ENCODE measurements at places on chromosomes 4 and X.

DNA sequence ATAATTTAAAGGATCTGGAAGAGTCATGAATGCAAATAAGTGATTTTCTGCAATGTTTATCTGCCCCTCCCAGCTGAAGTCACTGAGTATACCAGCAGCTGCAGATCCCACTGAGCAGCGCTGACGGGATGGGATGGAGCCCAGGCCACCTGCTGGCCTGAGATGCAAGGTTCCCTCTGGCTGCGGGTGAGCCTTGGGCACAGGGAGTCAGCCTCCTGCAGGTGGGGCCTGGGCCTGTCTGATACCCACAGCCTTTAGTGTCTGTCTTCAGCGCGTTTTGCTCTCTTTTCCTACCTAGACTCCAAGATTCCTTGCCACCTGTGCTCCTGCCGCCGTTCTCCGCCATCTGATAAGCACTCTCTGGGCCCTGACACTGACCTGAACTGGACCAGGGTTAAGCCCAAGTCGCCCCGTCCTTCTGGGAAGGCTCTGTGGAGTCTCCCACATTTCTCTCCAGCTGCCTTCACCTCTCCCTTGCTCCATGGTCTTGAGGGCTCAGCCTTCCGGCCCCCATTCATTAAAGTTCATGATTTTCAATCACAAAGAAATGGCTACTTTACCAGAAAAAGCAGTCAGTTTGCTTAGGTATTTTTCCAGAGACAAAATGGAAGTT lies 223.1 kb upstream of the FAT1 start:
- DNase-seq: no peak

GRCh38 chr4:186831574-186831973 lies 107.9 kb upstream of the FAT1 start:
- no peak for DNase-seq

GRCh38 chr4:140233791-140234696 lies 80.1 kb upstream of the MAML3 start:
- no peak for DNase-seq

GRCh38 chrX:5080791-5081190 lies 1147.9 kb downstream of the NLGN4X start:
- DNase-seq: no peak

DNA sequence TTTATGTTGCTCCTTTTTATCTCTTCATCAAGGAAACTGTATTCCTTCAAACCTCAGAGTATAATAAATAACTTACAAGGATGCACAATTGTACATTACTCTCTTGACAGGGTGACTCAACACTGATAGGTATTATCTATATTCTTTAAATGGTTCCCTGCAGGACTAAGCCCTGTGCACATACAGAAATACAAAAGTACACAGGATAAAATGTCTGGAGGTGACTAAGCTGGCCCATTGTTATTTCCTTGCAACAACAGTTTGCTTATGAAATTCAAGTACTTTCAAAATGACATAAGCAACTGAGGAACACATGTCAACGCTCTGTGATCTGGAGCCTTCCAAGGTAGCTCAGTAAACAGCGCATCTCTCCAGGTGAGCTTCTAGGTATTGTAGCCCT lies 83.8 kb upstream of the RPL34 start:
- DNase-seq: no peak

DNA sequence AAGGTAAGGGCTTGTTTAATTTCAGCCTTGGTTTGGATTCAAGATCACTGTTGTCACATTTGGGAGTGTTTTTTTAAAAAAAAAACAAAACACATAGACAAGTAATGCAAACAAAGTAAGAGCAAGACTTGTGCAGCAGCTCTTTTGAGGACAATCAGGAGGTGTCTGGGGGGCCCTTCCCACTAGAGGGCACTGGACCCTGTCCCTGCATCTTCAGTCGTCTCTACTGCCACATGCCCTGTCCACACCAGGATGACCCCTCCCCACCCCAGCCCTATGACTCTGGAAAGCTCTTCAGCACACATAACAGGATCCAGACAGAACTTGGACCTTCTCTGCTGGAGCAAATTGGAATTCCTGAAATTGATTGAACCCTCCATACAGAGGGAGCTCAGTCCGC lies 71.0 kb downstream of the USP46 start:
- peak; percentile 27 for DNase-seq

DNA sequence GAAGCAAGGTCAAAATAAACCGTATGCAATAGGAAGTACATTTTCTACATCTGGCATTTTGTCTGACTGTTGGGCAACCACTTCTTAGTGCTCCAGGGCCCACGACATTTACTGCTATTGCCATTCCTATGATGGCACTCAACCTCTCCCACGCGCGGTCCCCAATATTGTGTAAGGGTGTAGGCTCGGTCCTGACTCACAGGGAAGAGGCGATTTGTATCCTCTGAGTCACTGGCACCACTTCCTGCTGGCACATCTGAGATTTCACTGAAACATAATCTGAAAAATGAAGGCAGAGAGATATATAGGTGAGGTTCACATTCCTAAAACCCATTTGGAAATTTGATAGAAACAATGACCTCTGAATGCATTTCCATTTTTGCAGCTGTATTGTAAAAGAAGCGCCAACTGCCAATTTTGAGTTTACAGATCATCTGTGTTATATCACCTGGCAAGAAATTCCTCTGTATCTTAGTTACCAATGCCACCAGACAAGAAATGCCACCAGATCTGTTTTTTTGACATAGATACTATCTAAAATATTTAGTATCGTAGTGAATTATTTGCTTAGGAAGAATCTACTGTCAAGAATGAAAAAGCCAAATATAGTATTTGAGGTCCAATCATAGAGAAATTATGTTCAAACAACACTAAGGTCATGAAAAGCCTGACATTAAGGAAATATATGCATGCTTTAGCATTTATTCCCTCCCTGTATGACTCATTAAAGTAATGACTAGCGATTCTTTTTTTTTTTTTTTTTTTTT lies 9.8 kb downstream of the EREG start:
- no peak for DNase-seq

- DNase-seq: peak; percentile 53
Measured at GRCh38 chrX:39905538-39905891, 192.2 kb downstream of the BCOR start.

- DNase-seq: no peak
Measured at GRCh38 chr4:95272036-95272435, 276.7 kb downstream of the UNC5C start.

DNA sequence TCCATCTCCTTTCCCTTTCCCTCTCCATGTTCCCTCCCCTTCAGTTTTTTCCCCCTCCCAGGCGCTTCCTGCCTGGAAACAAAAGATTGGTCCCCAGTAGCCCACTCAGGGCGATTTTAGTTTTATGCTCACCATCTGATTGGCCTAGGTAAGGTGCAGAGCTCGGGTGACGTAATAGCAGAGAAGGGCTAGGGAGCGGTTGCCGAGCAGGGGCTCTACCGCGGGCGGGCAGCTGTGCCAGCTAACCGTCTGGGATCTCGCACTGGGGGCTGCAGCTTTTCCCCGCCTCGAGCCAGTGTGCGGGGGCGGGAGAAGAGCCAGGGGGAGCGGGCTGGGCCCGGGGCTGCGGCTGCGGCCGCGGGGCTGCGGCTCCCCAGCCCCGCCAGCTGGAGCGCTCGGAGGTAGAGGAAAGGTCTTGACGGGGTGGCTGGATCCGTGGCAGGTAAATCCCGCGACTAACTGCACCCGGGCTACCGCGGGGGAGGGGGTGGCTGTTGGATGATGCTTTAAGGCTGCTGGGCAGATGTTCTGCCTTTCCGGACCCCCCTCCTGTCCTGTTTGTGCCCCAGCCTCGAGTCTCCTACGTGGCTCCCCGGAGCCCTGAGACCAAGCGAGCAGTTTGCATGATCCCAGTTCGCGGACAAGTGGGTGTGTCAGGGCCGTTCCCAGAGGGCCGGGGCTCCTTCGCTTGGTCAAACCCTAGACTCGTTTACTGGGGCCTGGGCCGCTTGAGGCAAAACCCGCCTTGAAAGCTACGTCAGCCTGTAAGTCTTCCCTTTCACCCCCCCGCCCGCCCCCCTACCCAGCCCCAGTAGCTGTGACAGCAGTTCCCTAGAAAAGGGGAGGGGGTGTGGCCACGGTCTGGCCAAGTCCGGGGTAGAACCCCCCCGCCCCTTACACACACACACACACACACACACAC lies at the start of gene PAK3:
PAK3 (plus strand) TSS at position 218 of the 922 bp plus-strand sequence. CDS start 26,913 bp downstream, outside the sequence.
- peak; percentile 58 for DNase-seq

DNA sequence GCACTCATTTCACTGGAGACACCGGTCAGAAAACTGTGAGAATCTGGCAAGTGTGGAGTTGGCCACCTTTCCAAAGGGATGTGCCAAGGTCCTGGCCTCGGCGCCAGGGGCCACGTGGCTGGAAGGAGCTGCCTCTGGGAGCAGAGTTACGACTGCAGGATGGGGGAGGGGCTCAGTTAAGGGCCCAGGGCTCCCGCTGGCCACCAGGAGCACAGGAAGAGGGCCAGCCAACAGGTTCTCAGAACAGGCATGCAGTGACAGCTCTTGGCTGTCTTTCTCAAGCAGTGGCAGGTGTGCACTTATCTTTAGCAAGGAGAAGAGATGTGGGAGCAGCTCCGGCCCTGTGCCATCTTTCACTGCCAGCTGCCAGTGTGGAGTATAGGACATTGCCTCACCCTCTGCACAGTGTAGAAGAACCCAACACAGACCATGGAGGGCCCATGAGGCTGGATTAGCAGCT lies 115.9 kb upstream of the RBPJ start:
- no peak for DNase-seq

DNA sequence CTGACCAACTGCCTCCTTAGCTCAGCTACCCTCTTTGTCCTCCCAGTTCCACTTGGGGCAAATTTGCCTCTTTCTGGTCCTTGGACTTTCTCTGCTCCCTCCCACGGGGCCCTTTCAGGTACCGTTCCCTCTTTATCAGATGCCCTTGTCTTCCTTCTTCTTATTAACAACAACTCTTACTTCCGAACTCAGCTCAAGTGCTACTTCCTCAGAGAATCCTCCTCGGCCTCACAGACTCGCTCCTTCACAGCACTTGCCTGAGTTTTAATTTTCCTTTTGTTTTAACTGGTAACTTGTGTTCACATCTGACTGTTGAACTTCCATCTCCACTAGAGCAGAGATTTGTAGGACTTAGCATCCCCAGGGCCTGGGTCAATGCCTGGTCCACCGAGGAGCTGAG lies 85.7 kb downstream of the CLNK start:
- no peak for DNase-seq

DNA sequence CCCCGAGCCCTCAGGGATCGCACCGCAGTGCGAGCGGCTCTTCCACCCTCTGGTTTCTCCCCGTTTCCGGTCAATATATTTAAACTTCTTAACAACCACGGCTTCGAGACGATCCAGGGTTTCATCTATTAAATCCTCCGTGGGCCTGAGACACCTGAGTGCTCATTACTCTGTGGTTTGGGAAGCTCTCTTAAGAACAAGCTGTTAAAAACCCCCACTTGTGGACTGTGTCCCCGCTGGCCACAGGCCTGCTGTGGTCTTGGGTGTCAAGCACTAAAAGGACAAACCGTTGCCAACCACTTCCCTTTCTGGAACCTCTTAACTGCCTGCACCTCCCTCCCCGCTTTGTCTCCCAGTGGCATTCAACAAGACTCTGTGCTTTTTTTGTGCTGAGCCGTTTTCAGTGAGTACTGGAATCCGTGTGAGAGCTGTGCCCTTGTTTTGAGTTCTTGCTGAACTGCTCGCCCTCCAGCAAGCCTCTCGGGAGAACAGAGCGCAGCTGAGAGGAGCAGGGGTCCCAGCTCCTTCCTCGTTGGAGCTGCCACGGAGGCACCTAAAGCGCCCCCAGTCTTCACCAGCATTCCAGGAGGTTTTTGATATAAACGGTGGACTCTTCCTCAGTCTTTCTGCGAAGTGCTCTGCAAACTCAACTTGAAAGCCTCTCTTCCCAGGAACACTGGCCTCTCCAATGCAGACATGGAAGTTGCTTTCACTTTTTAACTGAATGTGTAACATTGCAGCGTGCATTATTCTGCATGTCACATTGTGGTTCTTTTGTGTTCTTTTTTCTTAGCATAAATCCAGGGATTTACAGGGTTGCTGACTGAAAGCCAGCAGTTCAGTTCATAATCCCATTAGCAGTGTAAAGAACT lies 691 bp upstream of the IGFBP7 start:
- DNase-seq: peak; percentile 18

GRCh38 chr4:85854546-85854945 lies 379.6 kb downstream of the ARHGAP24 start:
- no peak for DNase-seq

DNA sequence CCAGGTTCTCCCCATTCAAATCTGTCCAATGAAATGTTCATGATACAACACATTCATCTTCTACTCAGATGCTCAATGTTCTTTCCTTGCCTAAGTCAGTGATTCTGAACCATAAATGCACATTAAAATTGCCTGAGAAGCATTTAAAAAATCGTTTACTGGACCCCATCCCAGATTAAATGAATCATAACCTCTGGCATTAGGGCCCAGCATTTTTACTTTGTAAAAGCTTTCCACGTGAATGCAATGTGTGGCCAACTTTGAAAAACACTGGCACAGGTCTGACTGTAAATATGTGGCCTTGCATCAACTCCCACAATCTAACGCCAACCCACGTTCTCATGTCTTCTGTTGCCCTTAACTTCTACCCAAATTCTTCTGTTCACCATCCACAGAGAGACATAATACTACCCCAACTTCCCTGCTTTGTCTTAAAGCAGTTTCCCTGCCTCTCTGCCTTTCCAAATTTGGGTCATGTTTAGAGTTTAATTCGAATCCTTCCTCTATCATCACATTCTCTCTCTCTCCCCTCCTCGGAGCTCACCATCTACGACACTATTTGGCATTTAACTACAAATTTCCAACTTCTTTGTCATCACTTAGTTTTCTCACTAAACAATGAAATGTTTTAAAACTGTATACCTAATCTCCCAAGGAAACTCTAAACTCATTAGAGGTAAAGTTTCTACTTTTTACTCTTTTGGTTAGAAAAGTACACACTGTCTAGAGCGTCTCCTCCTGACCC lies 78.7 kb downstream of the PRKG2 start:
- DNase-seq: no peak
